ENCODE measurements at places on chromosomes 5 and 9.
A peak's percentile ranks its signal among the peaks of the same experiment; 100 is the strongest.

GRCh38 chr5:159463590-159464321 is 133.5 kb upstream of the IL12B start:
- DNase-seq = no peak

DNA sequence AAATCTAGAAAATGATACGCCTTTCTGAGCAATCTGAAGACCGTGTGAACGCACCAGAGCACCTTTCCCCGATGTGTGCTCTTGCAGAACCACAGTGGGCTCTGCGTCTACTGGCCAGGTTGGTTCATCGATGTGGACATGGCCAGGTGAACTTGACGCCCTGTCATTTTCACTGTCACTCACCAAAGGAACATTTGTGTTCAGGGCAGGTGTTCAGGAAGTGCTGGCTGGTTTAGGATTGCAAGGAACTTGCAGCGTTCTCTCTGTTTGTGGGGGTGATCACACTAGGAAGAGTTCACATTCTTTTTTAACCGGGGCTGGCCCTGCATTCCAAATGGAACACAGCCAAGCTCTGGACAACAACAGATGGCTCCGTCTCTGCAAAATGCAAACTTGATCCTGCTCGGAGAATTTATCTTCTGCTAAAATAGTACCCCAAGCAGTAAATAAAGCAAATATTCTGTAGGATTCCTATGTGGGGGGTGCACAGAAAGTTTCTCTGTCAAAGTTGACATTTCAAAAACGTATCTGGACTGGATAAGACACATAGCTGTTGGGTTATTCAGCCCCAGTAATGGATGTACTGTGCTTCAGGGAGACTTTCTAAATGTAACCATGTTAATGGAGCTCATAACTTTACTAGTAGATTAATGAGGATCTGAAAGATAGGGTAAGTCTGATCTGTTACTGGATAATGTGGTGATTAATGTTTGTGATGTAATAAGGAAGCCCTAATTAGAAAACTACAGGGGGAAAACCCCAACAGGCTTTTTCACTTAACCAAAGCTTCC is 45.7 kb upstream of the FANCC start:
- DNase-seq = no peak

DNA sequence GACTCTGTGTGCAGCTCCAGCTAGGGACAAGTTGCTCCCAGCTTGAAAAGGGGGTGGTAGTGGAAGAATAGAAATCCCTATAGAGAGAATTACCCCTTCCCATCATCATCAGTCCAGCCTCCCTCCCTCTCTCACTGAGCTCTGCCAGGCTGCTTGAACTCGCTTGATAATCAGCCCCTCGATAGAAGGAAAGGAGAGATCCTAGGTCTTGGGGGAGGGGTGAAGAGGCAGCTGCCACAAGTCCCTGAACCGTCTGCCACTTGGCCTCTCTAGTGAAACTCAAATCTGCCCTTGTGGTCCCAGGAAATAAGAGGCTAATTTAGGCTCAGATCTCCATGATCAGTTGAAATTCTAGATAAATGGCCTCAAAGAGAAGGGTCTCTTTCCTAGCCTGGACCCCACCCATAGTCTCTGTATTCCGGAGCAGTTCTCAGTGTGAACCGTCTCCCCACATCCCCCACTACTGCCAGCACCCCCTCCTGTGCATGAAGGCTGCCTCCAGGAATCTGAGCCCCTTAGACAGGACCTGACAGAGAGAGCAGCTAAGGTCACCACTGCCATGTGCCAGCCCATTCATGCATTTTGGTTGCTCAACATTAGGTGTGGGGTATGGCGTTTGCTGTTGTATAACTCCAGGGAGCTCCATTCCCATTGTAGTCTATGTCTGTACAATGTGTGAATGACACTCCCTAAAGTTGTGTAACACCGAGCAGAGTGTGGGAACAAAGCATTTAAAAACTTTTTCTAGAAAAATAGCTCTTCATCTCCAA is 5.5 kb downstream of the DNAJB5 start:
- no peak for DNase-seq

- DNase-seq = peak; percentile 16
Observed at GRCh38 chr5:98767581-98767980, 5.9 kb upstream of the RGMB start.

GRCh38 chr5:82676661-82677060 is 398.5 kb upstream of the RPS23 start:
- DNase-seq = no peak

DNA sequence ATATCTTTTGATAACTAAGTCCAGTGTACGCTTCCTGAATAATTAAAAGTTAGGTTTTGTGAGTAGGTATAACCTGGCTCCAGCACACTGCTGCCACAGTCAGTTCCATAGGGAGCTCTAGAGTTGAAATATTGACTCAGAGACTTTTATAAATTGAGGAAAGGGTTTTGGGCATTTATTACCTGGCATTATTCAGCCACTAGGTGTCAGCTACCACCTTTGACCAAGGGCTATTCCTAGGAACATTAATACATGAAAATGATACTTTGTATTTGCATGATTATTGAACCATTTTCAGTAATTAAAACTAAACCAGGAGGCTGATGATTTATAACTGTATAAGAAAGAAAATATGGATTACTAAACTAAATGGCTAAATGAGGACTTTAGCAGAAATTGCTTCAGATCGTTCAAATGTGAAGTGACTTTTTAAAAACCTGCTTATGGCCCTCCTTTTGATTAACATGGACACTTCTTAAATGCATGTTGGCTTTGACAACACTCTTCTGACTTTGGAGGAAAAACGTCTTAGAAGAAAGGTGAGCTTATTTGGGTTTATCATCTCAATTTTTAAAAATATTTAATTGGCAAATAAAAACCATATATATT is 83.0 kb downstream of the SMC2 start:
- peak; percentile 46 for DNase-seq

DNA sequence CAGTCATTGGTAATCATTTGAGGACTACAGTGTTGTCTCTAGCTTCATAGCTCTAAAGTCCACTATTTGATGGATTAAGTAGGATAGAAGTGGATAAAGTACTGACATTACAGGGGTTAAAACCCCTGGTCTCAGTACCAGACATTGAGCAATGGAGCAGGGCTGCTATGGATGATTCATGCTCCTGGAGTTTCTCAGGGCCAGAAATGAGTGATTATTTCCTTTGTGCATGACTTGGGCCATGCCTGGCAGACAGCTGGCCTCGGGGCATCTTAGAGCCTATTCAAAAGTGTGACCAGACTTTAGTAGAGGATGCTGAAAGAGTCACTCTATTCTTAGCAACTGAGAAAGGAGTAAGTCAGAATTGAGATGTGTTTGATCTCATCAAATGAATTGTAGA is 350.7 kb upstream of the TLE4 start:
- no peak for DNase-seq
